ENCODE measurements at places on chromosomes 7 and 10.

DNA sequence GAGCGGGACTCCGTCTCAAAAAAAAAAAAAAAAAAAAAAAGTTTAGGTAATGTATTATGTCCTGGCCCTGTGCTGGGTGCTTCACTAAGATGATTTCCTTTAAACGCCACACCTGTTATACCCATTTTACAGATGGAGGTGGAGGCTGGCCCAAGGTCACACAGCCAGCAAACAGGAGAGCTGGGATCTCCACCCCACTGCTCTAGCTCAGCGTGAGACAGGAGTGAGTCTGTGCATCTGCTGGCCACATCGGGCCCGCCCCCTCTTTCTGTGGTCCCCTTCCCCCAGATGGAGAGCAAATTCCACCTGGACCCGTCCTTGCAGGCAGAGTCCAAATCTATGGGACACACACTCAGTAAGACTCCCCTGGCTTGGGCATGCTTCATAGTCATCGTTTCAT lies 51.0 kb downstream of the LHPP start:
- DNase-seq: no peak

DNA sequence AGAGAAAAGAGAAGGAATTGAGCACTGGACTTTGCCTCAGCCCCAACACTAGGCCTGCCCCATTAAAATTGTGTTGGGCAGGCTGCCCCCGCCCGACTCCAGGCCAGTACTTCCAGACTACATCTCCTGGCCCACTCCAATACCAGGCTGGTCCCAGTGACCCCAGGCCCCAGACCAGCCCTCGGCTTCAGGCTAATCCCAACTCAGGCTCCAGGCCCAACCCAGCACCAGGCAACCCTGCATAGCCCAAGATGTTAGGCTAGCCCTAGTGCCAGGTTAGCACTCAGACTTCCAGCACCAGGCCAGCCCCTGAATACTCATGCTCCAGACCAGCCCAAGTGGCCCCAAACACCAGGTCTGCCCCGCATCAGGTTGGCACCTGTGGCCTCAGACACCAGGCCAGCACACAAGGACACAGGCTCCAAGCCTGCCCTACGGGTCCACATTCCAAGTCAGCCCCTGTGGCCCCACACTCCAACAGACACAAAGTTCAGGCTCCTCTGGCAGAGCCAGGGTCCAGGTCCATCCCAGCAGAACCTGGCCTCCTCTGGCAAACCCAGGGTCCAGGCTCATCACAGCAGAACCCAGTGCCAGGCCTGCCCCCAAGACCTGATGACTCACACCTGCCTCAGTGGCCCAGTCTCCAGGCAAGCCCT lies 20.3 kb downstream of the COG5 start:
- no peak for DNase-seq

GRCh38 chr10:12703126-12703525 lies 298.4 kb downstream of the CCDC3 start:
- no peak for DNase-seq

DNA sequence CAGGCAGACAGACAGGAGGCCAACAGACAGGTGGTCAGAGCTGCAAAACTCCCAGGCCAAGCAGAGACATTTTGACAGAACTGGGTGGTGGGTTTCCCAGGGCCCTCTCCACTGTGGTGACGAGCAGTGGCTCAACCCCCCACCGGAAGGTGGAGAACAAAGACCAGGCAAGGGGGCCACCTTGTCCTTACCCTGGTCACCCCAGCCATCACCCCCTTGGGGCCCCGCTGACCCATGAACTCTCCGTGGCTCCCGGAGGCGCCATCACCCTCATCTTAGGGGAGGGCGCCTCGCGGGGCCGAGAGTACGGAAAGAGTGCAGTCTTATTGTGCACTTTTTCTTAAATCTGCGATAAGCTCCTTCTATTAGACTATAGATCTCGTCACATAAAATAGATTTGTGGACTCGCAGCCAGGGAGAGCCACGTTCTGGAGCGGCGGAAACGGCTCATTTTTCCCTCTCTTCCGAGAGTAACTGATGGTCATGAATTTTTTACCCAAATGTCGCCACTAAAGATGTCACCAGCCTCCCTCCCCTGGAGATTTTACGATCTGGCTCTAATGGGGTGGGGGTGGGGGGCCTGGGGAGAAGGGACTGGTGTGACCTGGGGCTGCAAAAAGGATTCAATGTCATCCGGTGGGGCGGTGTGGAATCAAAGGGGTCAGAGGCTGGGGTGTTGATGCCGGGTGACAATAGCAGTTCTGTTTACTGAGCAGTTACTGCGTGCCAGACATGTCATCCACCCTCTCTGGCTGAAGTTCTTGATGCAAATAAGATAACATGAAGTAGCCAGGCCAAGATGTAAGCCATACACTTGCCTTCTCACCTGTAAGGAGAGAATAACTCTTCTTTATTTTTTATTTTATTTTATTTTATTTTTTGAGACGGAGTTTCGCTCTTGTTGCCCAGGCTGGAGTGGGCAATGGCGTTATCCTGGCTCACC lies 71.1 kb upstream of the MYL10 start:
- no peak for DNase-seq

DNA sequence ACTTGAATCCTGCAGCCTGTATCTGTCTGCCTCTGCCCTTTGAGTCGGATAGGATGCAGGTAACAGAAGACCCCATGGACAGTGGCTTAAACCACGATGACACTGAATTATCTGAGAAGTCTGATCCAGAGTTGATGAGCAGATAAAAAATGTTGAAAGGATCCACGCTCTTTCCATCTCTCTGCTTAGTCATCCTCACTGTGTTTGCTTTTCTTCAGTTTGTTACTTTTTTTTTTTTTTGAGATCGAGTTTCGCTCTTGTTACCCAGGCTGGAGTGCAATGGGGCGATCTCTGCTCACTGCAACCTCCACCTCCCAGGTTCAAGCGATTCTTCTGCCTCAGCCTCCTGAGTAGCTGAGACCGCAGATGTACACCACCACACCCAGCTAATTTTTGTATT lies 36.9 kb upstream of the GOLGA7B start:
- DNase-seq: no peak

GRCh38 chr7:71750290-71750689 lies 618.3 kb downstream of the GALNT17 start:
- no peak for DNase-seq

GRCh38 chr10:125343118-125343925 lies 183.0 kb upstream of the CTBP2 start:
- no peak for DNase-seq

DNA sequence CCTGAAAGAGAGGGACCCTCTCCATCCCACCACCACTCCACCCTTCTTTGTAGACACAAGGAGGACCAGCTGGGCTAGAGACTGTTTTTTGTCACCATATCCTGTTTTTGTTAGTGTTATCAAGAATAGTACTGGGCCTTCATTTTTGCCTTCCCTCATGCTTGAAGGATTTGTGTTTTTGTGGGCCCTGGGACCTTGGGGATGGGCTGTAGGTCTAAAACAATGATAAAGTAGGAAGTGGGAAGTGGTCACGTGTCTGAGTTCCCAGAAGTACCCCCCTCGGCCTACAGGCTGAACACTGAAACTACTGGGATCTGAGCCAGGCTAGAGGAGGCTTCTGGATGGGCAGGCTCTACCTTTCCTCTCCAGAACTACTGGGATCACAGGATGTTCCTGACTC lies 8.9 kb downstream of the AGFG2 start:
- DNase-seq: no peak

- DNase-seq: peak; percentile 93
These were observed 43.2 kb downstream of the HTRA1 start for GRCh38 chr10:122504610-122504950.

GRCh38 chr10:91907033-91907594 lies 2.2 kb downstream of the FGFBP3 start:
- DNase-seq: no peak
